Stomach (tissue), 19 donors: ENCODE measurements at places on chromosomes 13 and 19. TPM values are rescaled to one million over a fixed set of nuclear protein-coding genes. Genes with fewer than 3 reads are reported as not detected.

The GNG8 gene
- total RNA-seq: not detected

DNA sequence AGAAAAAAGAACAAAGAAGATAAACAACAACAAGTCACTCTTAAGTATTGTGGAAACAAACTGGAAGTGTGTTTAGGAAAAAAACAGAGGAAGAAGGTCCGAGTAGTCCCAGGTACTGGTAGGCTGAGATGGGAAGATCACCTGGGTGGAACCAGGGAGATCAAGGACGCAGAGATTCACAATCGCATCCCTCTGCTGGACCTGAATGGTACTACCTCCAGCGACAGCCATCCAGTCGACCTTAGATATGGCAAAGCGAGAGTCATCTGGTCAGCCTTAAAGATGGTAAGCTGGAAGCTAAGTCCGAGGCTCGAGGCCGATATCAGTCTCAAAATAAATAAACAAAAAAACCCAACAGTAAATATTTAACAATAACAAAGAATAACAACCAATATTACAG, 44.9 kb upstream of the ZNF91 start:
- DNase-seq: no peak

DNA sequence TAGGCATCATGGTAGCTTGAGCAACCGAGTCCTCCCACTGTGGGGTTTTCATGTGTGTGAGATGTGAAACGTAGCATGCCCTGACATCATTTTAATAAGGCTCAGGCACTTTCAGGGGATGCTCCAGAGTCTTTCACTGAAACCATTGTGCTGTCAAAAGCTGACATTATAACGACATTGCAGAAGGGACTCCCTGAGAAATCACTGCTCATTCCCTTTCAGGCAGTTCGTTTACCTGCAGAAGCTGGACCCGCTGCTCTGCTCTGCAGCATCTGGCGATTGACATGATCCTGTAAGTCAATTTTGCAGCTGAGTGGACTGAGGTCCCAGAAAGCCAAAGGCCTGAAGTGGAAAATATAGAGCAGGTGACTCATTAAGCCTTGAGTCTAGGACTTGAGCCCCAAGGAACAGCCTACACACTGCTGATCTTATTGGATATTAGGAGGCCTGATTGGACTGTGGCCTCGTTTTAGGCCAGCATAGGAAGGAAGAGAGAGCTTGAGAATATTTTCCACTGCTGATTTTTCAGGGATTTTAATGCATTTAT, 54.0 kb upstream of the CNMD start:
- DNase-seq: no peak

DNA sequence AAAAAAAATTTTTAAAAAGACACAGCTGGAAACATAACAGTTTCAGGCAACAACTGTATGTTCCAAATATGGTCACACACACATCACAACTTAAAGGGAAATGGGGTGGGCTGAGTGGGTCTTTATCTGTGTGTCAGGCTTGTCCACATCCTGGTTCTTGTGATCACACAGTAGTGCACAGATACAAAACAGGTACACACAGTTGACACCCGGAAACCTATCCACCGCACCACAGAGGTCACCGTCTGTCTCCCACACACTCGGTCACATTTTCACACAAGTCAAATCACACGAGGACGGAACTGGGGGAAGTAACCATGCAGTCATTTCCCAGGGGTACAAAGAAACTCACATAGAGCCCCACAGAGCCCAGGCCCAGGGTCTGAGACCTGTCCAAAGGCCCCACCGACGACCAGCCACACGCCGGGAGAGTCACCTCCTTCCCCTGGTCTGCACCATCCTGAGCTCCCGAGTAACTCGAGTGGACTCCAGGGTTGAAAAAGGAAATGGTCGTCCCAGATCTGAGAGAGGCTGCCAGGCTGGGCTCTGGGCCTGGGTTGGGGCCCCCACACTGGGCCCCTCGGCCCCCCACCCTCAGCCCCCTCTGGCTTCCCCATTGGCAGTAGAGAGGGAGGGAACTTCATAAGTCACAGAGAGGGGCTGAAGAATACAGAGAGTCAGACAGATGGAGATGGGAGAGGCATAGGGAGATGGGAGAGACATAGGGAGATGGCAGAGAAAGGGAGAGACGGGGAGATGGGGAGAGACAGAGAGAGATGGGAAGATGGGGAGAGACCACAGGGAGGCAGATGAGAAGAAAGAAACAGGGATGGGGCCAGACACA, 1.3 kb upstream of the PPAN start:
- peak; percentile 85 for DNase-seq

- DNase-seq: no peak
Observed at GRCh38 chr13:19183676-19184075, 2.1 kb upstream of the TUBA3C start.

The ATP4B gene
- 347 TPM for total RNA-seq
